ENCODE measurements at places on chromosomes 3 and 15.

GRCh38 chr3:72903004-72903403 is 15.2 kb downstream of the GXYLT2 start:
- no peak for DNase-seq

GRCh38 chr3:4493941-4494894 is 1.1 kb downstream of the ITPR1 start:
- peak; percentile 34 for DNase-seq

DNA sequence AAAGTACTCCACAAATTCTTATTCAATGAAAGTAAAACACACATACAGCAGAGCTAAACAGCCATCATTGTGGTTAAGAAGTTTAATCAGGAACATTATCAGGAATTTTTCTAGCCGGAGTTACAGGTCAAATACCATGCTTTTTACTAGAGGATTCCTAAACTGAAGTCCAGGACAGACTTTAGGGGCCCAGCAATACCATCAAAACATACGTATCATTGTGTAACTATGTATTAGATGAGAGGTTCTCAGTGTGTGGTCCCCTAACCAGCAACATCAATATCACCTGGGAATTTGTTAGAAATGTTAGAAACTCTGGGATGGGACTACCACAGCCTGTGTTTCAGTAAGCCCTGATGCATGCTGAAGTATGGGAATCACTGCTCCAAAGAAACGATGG is 404.2 kb upstream of the IL12A start:
- DNase-seq, result no peak

GRCh38 chr3:135125171-135125801 is 330.2 kb downstream of the EPHB1 start:
- DNase-seq, result peak; percentile 43

DNA sequence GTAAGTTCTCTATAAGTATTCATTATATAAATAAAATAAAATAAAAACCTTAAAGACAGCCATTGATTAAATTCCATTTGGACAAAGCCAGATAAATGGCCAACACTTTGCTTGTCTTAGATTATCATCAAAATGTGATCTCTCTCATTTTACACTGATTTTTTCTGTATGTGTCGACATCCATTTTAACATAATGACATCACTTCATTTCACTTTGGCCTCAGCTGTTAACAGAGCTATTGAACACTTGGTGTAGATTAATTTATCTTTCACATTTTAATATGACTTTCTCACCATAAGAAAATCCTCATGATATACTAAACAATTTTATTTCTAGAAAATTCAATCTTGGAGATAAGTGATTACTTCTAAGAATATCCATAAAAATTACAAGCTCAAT is 198.1 kb downstream of the MECOM start:
- DNase-seq, result no peak

Data from ACHN (cell line).